ENCODE measurements at places on chromosomes 6 and 20. TPM values are rescaled to one million over a fixed set of nuclear protein-coding genes. Genes with fewer than 3 reads are reported as not detected.
A peak's percentile ranks its signal among the peaks of the same experiment; 100 is the strongest.

- no peaks in the 10 kb centered on the region for H3K27me3 ChIP-seq
- no peak for DNase-seq
- no peak overlapping the region for H3K4me3 ChIP-seq
Observed at GRCh38 chr20:43009532-43009931, 180.2 kb downstream of the PTPRT start.

WFDC12 gene
- not detected for total RNA-seq

- no peak for DNase-seq
- H3K27ac ChIP-seq = no peak overlapping the region
- H3K4me1 ChIP-seq = no peaks in the 10 kb centered on the region
- H3K4me3 ChIP-seq = no peak overlapping the region
- no peaks in the 10 kb centered on the region for H3K27me3 ChIP-seq
Observed at GRCh38 chr6:124356811-124357210, 553.1 kb downstream of the NKAIN2 start.

GRCh38 chr20:25040438-25040831 lies 17.5 kb downstream of the ACSS1 start:
- no peak overlapping the region for H3K4me3 ChIP-seq
- no peak for DNase-seq
- no peaks in the 10 kb centered on the region for H3K27me3 ChIP-seq
- H3K4me1 ChIP-seq = peaks cover 20% of the 10 kb centered on the region
- no peaks in the 10 kb centered on the region for H3K36me3 ChIP-seq

GRCh38 chr6:169965657-169966311 lies 214.4 kb downstream of the ERMARD start:
- H3K4me3 ChIP-seq = no peak overlapping the region
- peak; percentile 26 for DNase-seq
- no peak overlapping the region for H3K27ac ChIP-seq
- no peaks in the 10 kb centered on the region for H3K36me3 ChIP-seq
- no peaks in the 10 kb centered on the region for H3K27me3 ChIP-seq
- H3K4me1 ChIP-seq = no peaks in the 10 kb centered on the region

ZBTB12 gene
- total RNA-seq = 0.65 TPM

SEMG1 gene
- total RNA-seq = not detected

JPH2 gene
- total RNA-seq = 0.10 TPM

DNA sequence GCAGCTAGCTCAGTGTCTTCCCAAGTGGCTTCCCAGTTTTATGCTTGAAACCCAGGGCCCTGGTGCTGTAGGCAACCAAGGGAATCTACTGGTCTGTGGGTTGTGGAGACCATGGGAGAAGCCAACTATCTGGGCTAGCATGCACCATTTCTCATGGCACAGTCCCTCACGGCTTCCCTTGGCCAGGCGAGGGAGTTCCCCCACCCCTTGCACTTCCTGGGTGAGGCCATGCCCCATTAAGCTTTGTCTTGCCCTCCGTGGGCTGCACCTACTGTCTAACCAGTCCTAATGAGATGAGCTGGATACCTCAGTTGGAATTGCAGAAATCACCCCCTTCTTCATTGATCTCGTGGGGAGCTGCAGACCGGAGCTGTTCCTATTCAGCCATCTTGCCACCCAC lies 1152.0 kb downstream of the KHDRBS2 start:
- no peaks in the 10 kb centered on the region for H3K27me3 ChIP-seq
- no peaks in the 10 kb centered on the region for H3K36me3 ChIP-seq
- DNase-seq = no peak
- H3K4me3 ChIP-seq = no peak overlapping the region
- no peak overlapping the region for H3K27ac ChIP-seq

DNA sequence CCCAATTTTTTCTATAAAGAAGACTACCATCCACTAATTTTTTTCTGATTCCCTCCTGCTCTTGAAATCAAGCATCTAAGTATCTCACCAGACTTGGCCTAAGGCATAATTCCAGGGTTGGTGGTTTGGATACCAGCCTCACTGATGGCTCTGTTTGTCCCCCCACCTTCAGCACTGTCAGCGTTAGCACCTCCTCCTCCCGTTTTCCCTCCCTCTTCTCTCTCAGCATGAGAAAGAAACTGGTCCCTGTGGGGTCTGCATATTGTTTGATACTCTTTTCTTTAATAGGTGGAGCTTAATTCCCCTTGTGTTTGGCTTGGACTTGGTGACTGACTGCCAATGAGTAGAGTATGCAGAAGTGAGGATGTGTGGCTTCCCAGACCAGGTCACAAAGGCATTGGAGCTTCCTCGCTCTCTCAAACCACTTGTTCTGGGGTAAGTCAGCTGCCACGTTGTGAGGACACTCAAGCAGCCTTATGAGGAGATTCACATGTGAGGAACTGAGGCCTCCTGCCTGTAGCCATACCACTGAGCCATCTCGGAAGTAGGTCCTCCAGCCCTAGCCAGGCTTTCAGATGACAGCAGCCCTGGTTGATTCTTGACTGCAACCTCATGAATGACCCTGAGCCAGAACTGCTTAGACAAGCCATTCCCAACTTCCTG lies 65.2 kb downstream of the RIOK1 start:
- no peaks in the 10 kb centered on the region for H3K4me1 ChIP-seq
- DNase-seq = no peak
- H3K27ac ChIP-seq = no peak overlapping the region
- no peaks in the 10 kb centered on the region for H3K27me3 ChIP-seq

DNA sequence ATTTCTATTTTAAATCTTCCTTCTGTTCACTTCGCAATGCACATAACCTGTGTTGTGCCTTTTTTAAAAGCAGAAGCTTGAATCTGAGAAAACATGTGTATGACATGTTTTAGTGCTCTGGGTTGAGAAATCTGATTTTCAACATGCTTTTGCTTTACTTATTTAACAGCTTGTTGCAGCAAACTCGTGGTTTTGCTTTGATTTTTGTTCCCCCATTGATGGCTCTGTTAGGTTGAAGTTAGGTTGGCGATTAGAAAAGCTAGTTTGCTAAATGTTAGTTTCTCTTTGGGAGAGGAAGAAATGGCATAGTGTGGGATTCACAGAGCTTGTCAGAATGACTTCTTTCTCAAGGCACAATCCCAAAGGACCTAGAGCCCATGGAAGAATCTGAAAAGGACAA lies 170.8 kb downstream of the TMEM242 start:
- H3K4me3 ChIP-seq = no peak overlapping the region
- H3K27ac ChIP-seq = no peak overlapping the region
- H3K27me3 ChIP-seq = no peaks in the 10 kb centered on the region
- H3K4me1 ChIP-seq = no peaks in the 10 kb centered on the region
- peaks cover 7% of the 10 kb centered on the region for H3K36me3 ChIP-seq

DNA sequence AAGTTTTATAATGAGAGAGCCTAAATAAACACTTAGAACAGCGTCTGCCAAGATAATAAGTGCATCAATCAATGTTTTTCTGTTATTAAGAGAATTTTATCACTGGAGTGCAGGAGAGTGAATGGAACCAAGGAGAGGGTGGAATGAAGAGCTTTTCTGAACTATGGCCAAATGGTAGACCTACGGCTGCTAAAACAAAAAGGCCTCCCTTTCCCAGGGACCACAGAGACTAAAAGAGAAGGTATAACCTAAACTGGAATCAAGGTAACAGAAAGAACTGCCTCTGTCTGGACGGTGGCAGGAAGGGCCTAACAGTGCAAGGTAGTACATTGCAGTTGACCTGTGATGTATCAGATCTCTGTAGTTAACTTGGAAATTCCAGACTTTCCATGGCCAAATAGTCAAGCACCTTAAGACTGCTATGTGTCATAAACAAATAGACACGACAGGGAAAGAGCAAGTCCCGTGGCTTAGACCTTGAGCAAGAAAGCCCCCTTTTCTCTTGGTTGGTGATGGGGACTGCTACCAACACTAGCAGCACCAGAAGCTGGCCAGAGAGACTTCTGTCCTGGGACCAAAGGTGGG lies 5.5 kb downstream of the CNKSR3 start:
- no peak for DNase-seq
- peaks cover 26% of the 10 kb centered on the region for H3K4me1 ChIP-seq
- H3K36me3 ChIP-seq = no peaks in the 10 kb centered on the region

- H3K4me3 ChIP-seq = peak overlapping the region; percentile 83
- H3K36me3 ChIP-seq = no peaks in the 10 kb centered on the region
- no peaks in the 10 kb centered on the region for H3K27me3 ChIP-seq
- H3K4me1 ChIP-seq = no peaks in the 10 kb centered on the region
- H3K27ac ChIP-seq = peak overlapping the region; percentile 93
- DNase-seq = peak; percentile 60
Observed at GRCh38 chr20:2840967-2841531, 504 bp downstream of the VPS16 start.

IP6K3 gene
- 4.8 TPM for total RNA-seq

CDSN gene
- total RNA-seq = not detected

FAM83B gene
- 0.37 TPM for total RNA-seq

DNA sequence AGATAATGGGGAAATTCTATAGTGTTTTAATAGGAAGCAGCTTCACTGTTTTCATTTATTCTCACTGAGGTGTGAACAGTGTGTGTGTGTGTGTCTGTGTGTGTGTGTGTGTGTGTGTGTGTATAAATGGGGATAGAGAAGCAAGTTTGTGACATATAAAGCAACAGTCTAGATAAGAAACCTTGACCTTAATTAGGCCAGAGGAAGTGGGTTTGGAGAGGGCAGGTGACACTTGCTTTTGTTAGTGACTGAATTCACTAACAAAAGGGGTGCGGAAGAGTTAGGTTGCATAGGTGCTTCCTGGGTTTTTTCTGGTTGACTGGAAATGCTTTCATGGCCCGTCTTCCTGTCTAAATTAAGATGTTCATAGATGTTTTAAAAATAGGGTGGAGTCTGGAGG lies 515.7 kb upstream of the FLRT3 start:
- H3K27me3 ChIP-seq = no peaks in the 10 kb centered on the region
- H3K27ac ChIP-seq = no peak overlapping the region
- no peaks in the 10 kb centered on the region for H3K36me3 ChIP-seq
- DNase-seq = no peak

DNA sequence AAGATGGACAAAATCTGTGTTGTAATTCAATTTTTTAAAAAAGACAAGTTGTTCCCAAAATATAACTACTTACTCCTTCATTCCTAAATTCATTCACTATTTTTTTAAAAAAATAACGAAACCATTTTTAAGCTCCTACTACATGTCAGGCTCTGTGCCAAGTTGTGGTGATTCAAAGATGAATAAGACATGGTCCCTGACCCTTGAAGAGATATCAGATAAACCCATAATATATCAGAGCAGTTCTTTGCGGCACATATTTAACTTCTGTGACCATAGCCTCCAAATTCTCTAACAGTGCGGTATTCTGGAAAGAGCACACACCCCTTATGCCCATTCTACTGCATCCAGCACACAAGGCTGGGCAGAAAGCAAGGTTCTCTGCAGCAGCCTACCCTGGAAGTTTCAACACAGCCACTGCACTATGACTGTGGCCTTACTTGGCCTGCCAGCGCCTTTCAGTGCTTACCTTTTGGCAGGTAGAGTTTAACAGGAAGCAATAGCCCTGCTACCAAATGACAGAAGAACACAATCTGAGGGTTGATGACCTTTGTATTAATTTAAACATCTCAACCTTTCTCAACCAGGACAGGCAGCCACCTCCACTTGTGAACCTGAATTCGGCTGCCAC lies 406.5 kb downstream of the BTBD9 start:
- no peak for DNase-seq
- no peak overlapping the region for H3K4me3 ChIP-seq
- no peak overlapping the region for H3K27ac ChIP-seq

KIAA0408 gene
- total RNA-seq = 0.06 TPM

DNA sequence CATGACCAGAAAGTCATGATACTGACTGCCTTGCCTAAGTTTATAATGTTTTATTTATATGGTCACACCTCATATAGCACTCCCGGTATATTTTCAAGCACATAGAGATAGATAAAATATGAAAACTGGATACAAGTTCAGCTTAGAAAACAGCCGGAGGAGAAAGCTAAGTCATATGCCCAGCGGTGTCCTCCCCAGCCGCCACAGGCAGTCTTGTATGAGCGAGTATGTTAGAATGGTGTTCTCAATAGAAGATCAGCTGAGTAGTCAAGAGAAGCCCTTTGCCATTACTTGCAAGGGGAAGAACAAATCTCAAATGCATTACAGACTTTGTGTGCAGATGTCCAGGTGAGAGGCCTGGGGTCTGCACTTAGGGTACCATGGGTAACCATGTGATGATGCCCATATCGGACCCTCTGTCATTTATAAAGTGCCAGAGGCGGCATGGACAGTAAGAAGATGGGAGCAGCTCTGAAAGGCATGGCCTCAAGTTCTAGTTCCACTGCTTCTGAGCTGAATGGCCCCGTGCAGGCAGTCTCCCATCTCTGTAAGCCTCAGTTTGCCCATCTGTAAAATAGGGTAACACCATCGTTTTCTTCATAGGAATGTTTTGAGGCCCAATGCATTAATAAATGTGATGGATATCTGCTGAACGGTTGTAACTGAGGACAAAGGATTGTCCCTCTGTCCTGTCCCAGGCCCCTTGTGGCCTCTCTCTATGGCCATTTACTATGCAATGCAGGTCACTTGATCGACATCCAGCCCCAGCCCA lies 195.7 kb upstream of the SNX9 start:
- no peaks in the 10 kb centered on the region for H3K4me1 ChIP-seq
- no peak overlapping the region for H3K4me3 ChIP-seq
- H3K36me3 ChIP-seq = no peaks in the 10 kb centered on the region
- no peaks in the 10 kb centered on the region for H3K27me3 ChIP-seq
- no peak for DNase-seq

DNA sequence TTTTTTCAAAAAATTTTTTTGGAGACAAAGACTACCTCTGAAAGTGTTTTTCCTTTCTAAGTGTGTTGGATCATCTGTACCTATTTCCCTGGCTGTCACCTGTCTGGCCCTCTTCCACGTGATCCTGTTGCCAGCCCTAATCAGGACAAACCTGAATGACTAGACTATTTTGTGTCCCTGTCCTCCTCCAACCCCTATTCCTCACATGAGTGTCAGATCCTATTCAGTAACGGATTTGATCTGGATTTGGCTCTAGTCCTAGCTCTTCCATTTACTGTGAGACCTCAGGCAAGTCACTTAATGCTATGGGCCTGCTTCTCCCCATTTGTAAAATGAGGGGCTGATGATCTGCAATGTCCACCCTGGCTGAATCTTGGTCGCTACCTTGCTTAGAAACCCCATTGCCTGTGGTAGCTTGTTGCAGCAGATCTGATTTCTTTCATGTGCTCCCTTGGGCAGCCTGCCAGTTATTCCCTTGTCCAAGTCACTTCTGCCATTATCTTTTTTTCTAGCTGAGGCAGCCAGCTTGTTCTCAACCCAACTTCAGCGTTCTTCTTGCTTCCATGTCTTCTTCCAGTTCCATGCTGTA lies 4.8 kb downstream of the PHF20 start:
- H3K4me1 ChIP-seq = peaks cover 7% of the 10 kb centered on the region
- no peak overlapping the region for H3K4me3 ChIP-seq

CTCFL gene
- total RNA-seq = 0.50 TPM

NAA20 gene
- total RNA-seq = 34.8 TPM

GRCh38 chr6:158388727-158389126 lies 76.5 kb downstream of the TULP4 start:
- no peaks in the 10 kb centered on the region for H3K4me1 ChIP-seq
- H3K36me3 ChIP-seq = no peaks in the 10 kb centered on the region
- no peaks in the 10 kb centered on the region for H3K27me3 ChIP-seq
- no peak for DNase-seq
- no peak overlapping the region for H3K4me3 ChIP-seq
- H3K27ac ChIP-seq = no peak overlapping the region

KHDC1L gene
- not detected for total RNA-seq

C20orf202 gene
- total RNA-seq = not detected

- H3K4me1 ChIP-seq = no peaks in the 10 kb centered on the region
- H3K27me3 ChIP-seq = no peaks in the 10 kb centered on the region
- no peak overlapping the region for H3K27ac ChIP-seq
- DNase-seq = no peak
- no peaks in the 10 kb centered on the region for H3K36me3 ChIP-seq
Observed at GRCh38 chr6:131787079-131787478, 20.7 kb upstream of the ENPP1 start.

PRL gene
- total RNA-seq = not detected

ANGPT4 gene
- total RNA-seq = 0.04 TPM

All from right lobe of liver (tissue), 6 donors.